NCI-H524 treated with DMSO at 0.1 percent for 48 hours (cell line): ENCODE measurements at places on chromosomes 16 and 17.

DNA sequence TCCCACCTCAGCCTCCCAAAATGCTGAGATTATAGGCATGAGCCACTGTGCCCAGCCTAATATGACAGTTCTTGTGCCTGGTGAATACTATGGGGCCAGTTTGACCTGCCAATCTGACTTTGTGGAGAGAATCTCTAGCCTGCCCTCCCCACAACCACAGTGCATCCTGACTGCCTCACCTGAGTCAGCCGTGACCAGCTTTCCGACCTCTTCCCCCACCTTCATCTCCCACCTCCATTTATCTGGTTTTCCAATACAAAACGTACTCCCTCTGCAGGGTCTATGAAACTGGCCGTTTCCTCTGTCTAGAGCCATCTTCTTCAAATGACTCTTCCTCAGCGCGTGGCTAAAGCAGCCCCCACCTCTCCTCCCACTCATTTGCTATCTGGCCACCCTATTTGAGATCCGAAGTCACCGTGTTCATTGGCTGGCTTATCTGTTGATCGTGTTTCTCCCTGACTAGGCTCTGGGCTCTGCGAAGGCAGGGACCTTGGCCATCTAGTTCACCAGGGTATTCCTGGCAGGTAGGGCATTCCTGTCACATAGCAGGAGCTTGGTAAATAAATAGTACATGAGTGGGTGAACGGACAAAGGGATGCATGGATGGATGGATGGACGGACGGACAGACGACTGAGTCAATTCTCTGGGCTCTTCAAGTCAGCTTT, 22.3 kb upstream of the PLLP start:
- DNase-seq: no peak

DNA sequence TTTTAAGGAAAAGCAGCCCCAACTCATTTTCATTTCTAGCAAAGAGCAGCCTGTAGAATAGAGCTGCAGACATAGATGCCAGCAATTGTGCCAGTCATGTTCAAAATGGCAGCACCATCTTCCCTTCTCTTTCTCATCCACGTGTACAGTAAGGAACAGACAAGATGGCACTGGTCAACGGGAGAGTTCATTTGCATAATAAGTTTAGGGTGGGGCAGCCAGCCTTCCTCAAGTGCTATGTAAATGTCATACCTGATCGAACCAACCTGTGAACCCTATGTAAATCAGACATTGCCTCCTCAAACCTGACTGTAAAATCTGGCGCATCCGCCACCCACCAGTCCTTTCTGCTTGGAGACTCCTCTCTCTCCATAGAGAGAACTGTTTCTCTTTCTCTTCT, 150.0 kb upstream of the CDH13 start:
- no peak for DNase-seq

DNA sequence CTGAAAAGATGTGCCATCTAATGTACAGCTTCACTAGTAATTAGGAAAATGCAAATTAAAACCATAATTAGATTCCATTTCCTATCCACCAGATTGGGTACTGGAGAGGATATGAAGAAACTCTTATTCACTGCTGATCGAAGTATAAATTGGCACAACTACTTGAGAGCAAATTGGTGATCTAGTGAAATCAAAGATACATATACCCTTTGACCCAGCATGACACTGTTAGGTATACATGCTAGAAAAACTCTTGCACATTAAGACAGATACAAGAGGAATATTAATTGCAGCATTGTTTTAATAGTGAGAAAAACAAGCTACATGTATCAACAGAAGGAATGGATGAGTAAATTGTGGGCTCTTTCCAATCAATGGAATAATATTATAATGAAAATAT, 48.8 kb downstream of the BRIP1 start:
- DNase-seq: no peak

DNA sequence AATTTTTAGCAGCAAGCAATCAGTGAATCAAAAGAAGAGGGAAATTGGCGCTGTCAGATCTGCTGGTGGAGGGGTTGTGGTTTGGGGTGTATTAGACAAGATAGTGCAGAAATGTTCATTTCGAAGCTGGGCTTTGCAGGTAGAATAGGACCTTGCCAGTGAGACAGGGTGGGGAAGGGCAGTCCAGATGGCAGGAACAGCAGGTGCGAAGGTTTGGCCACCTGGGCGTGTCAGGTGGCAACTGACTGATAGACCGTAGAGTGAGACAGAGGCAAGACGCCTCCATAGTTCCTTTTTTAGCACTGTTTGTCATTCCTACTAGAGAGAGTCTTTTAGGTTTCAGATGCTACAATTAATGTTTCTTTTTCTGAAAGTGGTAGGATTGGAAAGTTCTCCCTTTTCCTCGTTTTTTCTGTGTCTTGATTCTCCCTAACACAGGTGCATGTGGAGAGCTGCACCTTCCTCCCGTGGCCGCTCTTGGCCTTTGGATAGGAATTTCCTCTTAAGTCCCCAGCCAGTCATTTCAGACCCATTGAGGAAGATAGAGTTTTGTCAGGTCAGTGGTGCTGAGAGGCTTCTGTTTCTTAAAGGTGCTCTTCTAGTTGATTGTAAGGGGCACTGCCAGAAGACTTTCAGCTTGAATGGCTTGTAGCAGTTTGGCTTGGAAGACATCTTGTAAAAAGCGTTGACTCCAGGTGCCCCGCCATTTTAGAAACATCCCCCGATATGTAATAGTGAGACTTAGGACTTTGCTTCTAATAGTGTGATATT, 315.6 kb downstream of the SNX29 start:
- no peak for DNase-seq

DNA sequence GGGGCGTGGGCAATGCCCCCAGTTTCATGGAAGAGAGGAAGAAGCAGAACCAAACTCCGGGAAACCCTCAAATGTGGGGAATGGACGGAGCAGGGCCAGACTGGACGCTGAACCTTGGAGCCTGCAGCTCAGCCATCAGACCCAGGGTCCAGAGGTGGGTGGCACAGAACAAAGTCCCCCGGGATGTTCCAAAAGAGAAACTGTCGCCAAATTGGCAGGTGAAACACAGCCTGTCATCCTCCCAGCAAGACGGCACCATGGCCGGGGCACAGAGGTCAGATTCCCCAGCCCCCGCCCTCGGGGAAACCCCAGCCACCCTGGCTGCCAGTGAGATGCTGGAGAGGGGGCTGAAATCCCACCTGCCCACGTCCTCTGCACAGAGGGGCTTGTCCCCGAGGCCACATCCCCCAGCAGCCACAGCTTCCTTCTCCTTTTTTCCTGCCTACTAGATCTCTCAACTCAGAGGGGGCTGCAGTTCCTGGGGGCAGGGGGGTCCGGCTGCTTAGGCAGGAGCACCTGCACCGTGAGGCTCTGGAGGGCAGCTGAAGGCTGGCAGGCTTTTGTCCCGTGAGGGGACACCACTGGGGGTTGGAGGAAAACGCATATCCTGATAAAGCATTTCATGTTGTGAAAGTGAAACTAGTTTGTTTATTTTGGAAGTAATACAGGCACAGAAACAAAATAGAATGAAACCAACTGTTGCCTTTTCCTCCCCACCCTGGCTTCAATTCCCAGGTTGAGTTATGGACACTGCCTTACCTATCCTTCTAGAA, 1.2 kb upstream of the SECTM1 start:
- no peak for DNase-seq

DNA sequence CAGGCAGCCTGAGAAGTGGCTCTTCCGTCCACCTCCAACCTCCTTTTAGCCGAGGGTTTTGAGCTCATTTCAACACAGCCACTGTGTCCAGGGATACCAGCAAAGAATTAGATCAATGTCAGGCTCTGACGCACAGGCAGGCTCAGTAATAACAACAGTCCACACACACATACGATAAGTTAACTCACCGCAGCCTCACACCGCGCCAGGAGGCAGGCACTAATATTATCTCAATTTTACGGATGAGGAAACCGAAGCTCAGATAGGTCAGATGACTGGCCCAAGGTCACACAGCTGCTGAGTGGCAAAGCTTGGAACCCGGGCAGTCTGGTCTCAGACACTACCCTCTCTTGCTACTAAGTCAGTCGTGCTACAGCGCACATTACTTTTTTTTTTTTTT, 22.9 kb downstream of the ABR start:
- DNase-seq: no peak
